ENCODE measurements at places on chromosomes 7 and 10.
A peak's percentile ranks its signal among the peaks of the same experiment; 100 is the strongest.

DNA sequence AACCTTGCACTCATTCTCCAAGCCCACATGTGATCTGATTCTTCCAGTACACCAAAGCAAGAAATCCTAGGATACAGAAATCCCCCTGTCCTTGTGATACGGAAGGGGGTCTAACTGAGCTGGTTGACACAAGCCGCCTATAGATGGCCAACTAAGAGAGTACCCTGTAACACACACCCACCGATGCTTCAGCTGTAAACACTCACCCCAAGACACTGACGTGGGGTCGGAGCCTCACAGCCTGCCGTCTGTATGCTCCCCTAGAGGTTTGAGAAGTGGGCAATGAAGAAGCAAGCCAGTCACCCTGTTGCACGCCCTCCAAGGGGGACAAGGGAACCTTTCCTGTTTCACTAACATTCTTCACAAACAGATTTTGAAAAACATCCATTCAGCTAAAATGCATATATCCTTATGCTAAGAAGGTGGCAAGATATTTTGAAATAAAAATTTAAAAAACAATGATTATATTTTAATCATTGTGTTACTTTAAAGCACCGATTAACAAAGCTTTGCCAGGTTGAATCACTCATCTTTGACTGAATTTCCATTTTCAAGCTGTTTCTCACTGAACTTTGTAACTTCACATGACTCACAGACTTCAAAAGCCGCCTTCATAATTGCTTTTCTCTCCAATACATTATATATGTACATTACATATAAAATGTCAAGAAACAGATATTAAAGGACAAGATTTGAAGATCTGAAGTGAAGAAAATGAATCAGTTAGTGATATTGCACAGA, 329.3 kb downstream of the ARL4A start:
- DNase-seq = no peak

- DNase-seq = no peak
Observed at GRCh38 chr10:44908066-44908749, 2.9 kb upstream of the TMEM72 start.

- DNase-seq = no peak
Observed at GRCh38 chr7:139820089-139820488, 9.0 kb upstream of the TBXAS1 start.

DNA sequence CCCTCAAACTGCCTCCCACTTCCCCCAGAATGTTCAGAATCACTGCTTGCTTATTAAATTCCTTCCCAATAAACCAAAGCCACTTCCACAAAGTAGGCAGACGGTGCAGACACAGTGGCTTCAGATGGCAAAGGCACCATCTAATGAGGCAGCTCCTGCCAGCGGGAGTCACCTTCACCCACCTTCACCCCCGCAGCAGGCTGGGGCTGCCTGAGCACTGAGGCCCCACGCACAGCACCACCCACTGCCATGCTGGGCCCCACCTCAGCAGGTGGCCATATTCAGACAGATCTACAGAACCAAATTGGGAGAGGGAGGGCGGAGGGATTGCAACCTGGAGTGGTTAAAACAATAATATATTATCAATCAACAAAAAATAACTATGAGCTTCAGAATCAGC, 118.5 kb downstream of the GRID1 start:
- DNase-seq = no peak

DNA sequence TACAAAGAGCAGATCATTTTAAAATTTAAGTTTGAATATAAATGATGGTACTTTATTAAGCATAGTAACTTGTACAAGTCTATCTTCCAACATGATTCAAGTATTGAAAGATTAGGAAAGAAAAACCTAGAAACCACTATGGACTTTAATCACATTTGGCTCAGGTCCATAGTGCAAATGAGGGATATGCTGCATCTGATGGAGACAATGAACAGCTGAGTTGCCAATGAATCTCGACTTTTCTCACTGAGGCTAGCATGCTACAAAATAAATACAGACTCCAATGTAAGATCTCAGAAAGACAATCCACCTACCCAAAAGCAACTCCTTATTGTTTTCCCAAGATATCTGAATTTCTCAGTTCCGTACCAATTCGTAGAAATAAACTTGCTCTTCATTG, 89.8 kb downstream of the SEMA3A start:
- DNase-seq = no peak

- DNase-seq = no peak
Observed at GRCh38 chr7:158488181-158488971, 99.2 kb downstream of the PTPRN2 start.

GRCh38 chr7:13850185-13850752, 139.2 kb downstream of the ETV1 start:
- peak; percentile 55 for DNase-seq

DNA sequence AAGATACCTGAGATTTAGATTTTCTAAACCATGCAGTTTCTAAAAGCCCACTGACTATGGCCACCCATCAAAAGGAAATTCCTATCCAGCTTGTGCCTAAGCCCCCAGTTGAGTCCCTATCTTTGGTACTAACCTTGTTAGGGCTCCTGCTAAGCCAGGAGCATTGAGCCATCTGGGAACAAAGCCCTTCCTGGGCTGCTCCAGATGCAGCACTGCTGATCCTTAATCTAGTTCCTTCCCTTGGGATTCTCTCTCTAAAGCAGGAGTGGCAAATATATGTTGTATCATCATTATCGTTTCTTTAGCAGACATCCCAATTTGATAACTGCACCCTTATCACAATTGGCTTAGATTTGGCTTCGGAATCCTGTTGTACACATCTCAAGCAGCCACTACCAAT, 24.7 kb upstream of the PDLIM1 start:
- no peak for DNase-seq
